ENCODE measurements at places on chromosomes 7 and 10. TPM values are rescaled to one million over a fixed set of nuclear protein-coding genes. Genes with fewer than 3 reads are reported as not detected.

- H3K4me1 ChIP-seq, result no peaks in the 10 kb centered on the region
- no peak overlapping the region for H3K4me3 ChIP-seq
- DNase-seq, result no peak
- H3K27ac ChIP-seq, result no peak overlapping the region
- no peaks in the 10 kb centered on the region for H3K27me3 ChIP-seq
- no peaks in the 10 kb centered on the region for H3K36me3 ChIP-seq
Observed at GRCh38 chr7:91103363-91103762, 160.9 kb upstream of the FZD1 start.

- H3K27ac ChIP-seq, result no peak overlapping the region
- H3K27me3 ChIP-seq, result peaks cover 44% of the 10 kb centered on the region
- peaks cover 7% of the 10 kb centered on the region for H3K4me1 ChIP-seq
- no peaks in the 10 kb centered on the region for H3K36me3 ChIP-seq
- no peak overlapping the region for H3K4me3 ChIP-seq
Observed at GRCh38 chr10:129953119-129954051, 10.7 kb downstream of the EBF3 start.

DNA sequence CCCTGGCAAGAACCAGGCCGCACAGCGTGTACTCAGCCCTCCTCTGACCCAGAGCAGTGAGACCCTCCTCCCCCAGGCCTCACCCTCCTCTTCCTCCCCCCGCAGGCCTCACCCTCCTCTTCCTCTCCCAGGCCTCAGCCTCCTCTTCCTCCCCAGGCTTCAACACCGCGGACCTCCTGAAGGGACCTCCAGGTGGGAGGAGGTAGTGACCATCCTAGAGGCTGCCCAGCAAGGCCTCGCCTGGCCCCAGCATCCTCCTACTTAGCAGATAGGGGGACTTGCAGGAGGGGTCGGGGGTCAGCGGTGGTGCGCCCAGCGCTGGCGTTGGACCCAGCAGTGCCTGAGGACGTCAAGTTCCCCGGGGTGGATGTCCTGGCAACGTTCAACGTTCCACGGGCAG lies 270.8 kb downstream of the ELFN1 start:
- peak overlapping the region; percentile 93 for H3K27ac ChIP-seq
- H3K4me1 ChIP-seq, result peaks cover 72% of the 10 kb centered on the region
- H3K4me3 ChIP-seq, result peak overlapping the region; percentile 81
- H3K36me3 ChIP-seq, result peaks cover 6% of the 10 kb centered on the region
- DNase-seq, result no peak

TMEM176A gene
- total RNA-seq, result not detected

DNA sequence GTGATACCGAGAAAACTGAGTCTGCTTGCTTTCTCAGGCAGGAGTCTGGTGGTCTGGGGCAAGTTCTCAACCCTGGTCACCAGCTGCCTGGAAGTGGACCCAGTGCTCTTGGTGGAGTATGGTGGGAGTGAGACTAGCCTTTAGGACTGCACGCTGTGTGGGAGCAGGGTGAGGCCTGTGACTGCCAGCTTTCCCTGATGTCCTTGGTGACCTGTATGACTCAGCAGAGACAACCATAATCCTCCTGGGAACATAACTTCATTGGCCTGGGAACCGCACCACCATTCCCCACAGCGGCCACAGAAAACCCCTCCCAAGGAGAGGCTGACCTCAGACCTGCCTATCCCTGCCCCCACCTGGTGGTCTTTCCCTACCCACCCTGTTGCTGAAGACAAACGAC lies 139.5 kb upstream of the CHRM2 start:
- H3K4me3 ChIP-seq, result no peak overlapping the region
- H3K27ac ChIP-seq, result no peak overlapping the region
- DNase-seq, result no peak
- no peaks in the 10 kb centered on the region for H3K4me1 ChIP-seq

GRCh38 chr7:137661634-137662033 lies 185.1 kb downstream of the DGKI start:
- H3K4me3 ChIP-seq, result no peak overlapping the region
- H3K27ac ChIP-seq, result no peak overlapping the region
- H3K27me3 ChIP-seq, result peaks cover 22% of the 10 kb centered on the region
- H3K36me3 ChIP-seq, result no peaks in the 10 kb centered on the region

PNLIPRP3 gene
- total RNA-seq, result not detected

DNA sequence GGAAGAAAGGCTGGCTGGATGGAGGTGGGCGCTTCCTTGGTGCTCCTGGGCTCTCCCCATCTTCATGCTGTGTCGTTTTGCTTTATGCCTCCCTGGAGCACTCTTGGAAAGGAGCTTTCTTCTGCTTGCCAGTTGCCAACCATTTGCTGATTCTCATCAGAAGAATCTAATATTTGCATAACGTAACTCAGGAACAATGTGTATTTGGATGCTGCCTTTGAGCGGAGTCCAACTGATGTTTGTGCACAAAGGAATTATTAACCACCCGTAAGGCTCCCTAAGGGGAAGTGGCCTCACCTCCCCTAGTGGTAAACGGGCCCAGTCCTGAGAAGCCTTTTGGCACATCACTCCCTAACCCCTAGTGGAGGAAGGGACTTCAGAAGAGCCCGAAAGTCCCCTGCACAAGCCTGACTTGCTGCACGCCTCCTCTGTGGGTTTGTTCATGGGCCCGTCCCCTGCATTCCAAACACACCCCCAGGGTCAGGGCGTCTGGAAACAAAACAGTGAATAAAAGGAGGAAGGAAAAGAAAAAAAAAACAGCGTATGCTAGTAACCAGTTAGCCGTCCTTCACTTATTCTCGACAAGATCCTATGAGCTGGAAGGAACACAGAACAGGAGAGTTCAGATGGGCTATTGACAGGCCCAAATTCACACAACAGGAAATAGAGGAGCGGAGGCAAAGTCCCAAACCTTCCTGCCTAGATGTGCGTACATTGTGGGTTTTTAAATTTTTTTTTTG lies 602.2 kb downstream of the LRMDA start:
- no peaks in the 10 kb centered on the region for H3K4me1 ChIP-seq
- no peak overlapping the region for H3K4me3 ChIP-seq
- no peak overlapping the region for H3K27ac ChIP-seq
- peaks cover 3% of the 10 kb centered on the region for H3K27me3 ChIP-seq
- no peak for DNase-seq
- H3K36me3 ChIP-seq, result no peaks in the 10 kb centered on the region

DNA sequence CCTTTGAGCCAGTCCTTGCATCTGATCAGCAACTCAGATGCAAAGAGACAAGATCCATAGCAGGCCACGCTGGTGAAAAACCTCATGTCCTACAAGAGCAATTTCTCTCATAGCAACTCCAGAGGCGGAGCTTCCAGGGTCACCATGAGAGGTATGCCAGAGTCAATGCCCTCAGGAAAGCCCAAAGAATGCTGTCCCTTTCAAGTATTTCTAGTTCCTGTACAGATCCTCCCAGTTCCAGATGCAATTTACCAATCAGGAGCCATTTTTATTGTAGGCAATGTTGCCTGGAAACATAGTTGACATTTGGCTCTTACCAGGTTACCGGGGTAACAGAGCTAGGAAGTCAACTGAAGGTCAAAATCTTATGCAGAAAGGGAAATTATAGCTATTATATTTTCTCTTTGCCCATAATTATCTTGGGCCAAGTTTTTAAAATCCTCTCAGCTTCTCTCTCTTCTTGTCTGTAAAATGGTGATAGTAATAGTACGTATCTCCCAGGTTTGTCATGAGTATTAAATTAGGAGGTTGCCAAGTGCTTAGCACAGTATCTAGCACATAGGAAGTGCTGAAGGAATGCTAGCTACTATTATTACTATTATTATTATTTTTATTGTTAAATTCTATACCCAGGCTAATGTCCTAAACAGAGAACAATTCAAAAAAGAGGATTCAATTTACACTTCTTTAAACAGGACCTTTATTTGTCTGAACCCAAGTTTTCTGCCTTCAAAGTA lies 46.3 kb upstream of the TM9SF3 start:
- H3K4me3 ChIP-seq, result no peak overlapping the region
- DNase-seq, result no peak
- H3K36me3 ChIP-seq, result no peaks in the 10 kb centered on the region
- H3K27me3 ChIP-seq, result no peaks in the 10 kb centered on the region

DNA sequence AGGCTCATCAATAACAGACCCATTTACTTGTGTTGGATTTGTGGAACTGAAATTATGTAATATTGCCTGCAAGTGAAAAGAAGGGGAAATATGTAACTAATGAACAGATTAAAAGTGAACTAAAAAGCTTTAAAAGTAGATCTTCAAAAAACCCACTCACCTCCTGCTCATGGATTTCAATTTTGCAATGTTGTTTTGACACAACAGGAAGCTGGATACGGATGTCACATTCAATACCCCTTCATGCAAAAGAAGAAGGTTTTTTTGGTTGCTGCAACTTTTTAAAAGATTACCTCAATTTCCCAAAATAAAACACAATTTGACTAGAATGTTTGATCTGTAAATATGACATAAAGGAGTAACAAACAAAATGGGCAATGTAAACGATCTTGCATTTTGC lies 3.3 kb downstream of the MKI67 start:
- no peak for DNase-seq
- peak overlapping the region; percentile 10 for H3K4me3 ChIP-seq
- peaks cover 69% of the 10 kb centered on the region for H3K36me3 ChIP-seq
- H3K4me1 ChIP-seq, result peaks cover 27% of the 10 kb centered on the region

DNA sequence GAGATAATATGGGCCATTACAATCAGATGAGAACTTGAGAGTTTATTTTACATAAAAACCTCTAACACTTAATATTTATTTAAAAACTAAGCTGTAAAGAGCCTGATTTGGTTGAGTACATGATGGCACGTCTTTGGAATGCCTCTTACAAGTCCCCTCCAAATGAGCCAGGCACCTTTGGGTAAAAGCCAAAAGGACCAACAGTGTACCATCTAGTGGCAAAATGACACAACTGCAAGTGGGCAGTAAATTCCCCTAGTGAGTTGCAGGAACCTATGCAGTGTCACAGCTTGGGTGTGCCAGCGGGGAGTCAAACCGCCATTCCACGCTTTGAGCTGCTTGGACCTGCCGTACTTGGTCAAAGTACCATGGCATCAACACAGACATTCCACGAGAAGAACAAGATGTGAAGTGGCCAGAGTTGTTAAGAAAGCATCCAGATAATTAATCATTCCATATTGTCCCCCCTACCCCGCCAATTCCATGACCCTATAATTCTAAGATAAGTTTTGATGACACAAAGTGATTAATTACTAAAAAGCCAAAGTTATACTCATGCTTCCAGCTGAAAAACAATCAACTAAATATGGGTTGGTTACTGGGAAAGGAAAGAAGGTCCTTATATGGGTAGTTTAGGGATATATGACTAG lies 115.2 kb downstream of the SORBS1 start:
- H3K36me3 ChIP-seq, result no peaks in the 10 kb centered on the region
- no peak overlapping the region for H3K27ac ChIP-seq
- peaks cover 6% of the 10 kb centered on the region for H3K27me3 ChIP-seq

All from activated CD4-positive, alpha-beta T cell treated with anti-CD3 and anti-CD28 coated beads for 36 hours (primary cell).